ENCODE measurements at places on chromosomes 5 and 9.

GRCh38 chr5:157761690-157762621 lies 18.4 kb downstream of the LSM11 start:
- peak; percentile 32 for DNase-seq

DNA sequence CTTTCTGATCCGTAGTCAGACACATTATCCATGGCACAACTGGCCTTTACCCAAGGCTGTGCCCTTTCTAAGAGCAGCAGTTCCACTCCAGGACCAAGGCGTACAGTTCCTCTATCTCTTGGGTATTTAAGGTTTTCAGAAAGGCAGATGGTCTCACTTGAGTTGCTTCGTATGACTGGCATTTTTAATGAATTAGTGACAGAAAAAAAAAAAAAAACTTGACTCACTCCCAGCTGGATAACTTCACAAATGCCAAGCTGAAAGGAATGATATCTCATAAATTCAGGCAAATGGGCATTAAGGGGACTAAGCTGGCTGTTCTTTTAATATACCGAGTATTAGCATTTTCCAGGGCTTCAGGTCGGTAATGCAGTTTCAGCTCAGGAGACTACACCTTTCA lies 60.7 kb downstream of the SLC24A2 start:
- no peak for DNase-seq

GRCh38 chr5:150107909-150108447 lies 21.6 kb upstream of the CSF1R start:
- DNase-seq: no peak

GRCh38 chr9:111094958-111095357 lies 56.7 kb upstream of the LPAR1 start:
- no peak for DNase-seq

DNA sequence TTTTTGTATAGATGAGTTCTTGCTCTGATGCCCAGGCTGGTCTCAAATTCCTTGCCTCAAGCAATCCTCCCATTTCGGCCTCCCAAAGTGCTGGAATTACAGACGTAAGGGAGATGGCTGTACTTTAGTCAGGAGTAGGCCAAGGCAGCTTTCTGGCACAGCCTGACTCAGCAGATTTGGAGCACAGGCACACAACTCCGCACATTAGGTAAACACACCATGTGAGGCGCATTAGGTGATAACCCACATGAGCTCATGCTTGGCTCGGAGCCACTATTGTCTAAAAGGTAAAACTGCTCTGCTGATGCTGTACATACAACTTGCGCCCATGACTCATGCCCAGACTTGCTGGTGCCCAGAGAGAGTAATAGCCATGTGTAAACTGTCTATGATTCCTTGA lies 1157.9 kb downstream of the TAF11L14 start:
- no peak for DNase-seq

- no peak for DNase-seq
Observed at GRCh38 chr9:133973791-133974630, 18.1 kb downstream of the VAV2 start.

DNA sequence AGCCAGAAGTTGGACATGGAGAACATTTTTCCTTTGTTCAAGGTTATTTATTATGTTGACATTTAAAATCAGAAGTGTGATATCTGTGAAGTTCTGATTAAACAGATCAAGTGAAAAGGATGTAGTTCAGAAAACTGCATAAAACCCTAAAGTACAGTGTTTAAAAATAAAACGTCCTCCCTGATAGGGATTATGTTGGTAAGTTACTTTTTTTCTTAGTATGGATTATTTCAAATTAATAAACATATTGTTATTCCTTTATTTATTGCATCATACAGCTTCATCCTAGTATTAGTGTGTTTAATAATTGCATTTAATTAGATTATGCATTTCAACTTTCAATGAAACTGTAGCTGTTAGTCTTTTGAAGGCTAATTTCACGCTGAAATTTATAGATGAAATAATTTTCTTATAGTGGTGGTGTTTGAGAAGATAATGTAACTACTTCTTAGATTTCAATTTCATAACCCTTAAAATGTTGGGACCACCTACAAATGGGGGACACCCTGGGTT lies 157.9 kb upstream of the DMRT1 start:
- DNase-seq: no peak

GRCh38 chr5:68426586-68426985 lies 211.0 kb downstream of the PIK3R1 start:
- DNase-seq: no peak

DNA sequence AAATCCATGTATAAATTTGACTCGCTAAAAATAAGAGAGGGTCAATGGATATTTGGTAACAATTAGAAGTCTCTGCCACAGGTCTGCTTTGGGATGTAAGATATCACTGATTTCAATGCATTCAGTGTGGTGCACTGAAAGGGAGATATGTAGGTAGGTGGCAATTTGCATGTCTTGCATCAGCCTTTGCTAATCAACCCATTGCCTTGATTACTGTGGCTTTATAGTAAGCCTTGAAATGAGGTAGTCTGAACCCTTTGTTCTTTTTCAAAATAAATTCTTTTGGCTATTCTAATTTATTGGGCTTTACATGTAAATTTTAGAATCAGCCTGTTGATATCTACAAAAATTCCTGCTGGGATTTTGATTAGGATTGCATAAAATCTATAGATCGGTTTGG lies 15.8 kb upstream of the TBCA start:
- no peak for DNase-seq

DNA sequence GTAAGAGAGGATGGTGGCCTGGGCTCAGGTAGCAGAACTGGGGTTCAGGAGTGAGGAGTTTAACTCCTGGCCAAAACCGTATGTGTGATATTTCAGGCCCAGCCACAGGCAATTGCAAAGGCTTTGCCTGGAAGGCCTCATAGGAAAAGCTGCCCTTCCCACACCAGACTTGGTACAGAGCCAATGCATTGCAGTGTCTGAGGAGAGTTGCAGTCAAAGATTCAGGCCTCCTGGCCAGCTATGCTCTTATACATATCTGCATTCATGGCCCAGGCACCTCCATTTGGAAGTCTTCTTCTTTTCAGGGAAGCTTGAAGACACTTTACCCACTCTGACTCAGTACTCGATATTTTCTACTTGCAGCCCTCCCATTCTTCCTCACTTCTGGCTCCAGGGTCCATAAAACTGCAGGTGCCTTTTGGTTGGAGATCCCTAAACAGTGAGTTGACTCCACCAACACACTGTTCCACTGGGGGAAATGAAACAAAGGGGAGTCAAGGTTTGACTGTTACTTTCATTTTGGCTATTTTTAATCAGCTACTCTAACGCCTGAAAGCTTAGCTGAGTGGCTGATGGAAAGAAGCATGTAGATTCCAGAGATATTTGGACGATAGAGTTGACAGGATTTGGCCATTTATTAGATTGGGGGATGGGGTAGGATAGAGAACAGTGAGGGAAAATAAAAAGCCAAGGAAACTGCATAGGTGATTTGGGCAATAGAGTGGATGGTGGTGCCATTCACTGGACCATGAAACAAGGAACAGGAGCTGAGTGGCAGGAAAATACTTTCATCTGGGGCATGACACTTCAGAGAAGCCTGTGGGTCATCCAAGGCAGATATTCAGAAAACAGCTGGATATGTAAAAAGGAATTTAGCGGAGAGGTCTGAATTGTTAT lies 30.6 kb upstream of the IL33 start:
- DNase-seq: peak; percentile 36

DNA sequence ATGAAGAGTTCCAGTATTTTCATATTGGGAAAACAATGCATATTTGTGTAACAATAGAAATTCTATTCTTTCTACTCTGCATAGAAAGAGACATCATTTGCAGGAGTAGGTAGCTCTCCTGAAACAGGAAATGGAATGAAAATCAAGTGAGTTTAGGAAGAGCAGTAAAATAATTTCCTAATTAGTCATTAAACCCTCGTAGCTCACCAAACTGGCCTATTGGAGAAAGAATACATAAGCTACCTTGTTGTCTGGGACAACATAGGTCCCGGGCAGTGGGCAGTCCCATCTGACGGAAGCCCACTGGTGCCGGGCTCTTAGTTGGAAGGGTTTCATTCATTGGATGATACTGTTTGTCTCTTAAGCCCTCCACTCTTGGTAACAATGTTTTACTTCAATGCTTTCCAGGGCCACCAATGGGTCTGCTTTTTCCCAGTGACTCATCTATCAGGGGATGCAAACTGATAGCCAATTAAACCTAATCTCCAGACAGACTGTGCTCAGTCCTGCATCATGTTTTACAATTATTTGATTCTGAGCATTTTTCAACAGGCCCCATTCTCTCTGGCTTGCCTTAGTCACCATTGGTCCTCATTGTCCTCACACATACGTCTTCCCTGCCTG lies 46.5 kb downstream of the GNA14 start:
- no peak for DNase-seq

- no peak for DNase-seq
Observed at GRCh38 chr9:79490657-79491248, 81.0 kb upstream of the TLE4 start.

DNA sequence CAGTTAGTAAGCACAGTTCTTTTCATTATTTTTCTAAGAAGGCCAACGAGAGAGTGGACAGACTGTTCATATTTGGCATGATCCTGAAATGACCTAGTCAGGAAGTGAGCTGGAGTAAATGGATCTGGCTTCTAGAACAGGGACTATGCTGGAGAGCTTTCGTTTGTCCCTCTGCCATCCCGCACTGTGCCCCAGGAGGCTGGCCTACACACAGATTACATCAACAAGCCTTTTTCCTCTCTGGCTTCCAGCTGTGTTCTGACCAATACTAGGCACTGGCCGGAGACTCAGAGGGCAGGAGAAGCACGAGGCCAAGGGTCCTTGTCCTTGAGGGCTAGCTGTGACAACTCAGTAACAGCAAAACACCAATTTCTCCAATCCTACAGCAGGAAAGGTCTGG lies 127.8 kb downstream of the MED27 start:
- DNase-seq: no peak

GRCh38 chr5:3343911-3344310 lies 251.7 kb upstream of the IRX1 start:
- no peak for DNase-seq

- DNase-seq: no peak
Observed at GRCh38 chr5:53165431-53166182, 56.0 kb upstream of the MOCS2 start.

- no peak for DNase-seq
Observed at GRCh38 chr9:18452276-18452675, 21.7 kb upstream of the ADAMTSL1 start.

- DNase-seq: no peak
Observed at GRCh38 chr9:98768344-98768743, 28.0 kb downstream of the ANKS6 start.
